ENCODE measurements at places on chromosomes 2 and 18. TPM values are rescaled to one million over a fixed set of nuclear protein-coding genes. Genes with fewer than 3 reads are reported as not detected.

PELI1 gene
- 7.0 TPM for total RNA-seq

VWA3B gene
- not detected for total RNA-seq

MYO7B gene
- total RNA-seq: 0.55 TPM

SLC16A14 gene
- 0.75 TPM for total RNA-seq

QPCT gene
- 4.1 TPM for total RNA-seq

OTOF gene
- 0.46 TPM for total RNA-seq

ATP5F1A gene
- total RNA-seq: 823 TPM

LINC00305 gene
- not detected for total RNA-seq

MROH2A gene
- not detected for total RNA-seq

MEP1B gene
- total RNA-seq: 0.38 TPM

SRD5A2 gene
- not detected for total RNA-seq

DNAH6 gene
- not detected for total RNA-seq

CXCR4 gene
- 8.2 TPM for total RNA-seq

CHRNG gene
- 27.4 TPM for total RNA-seq

LDLRAD4 gene
- total RNA-seq: 13.9 TPM

ANKRD30BL gene
- not detected for total RNA-seq

PROM2 gene
- total RNA-seq: 0.54 TPM

SGO2 gene
- total RNA-seq: 0.57 TPM

MAP3K19 gene
- total RNA-seq: not detected

TCF23 gene
- 0.63 TPM for total RNA-seq

ABHD1 gene
- total RNA-seq: 3.6 TPM

ATG16L1 gene
- total RNA-seq: 26.3 TPM

MC5R gene
- not detected for total RNA-seq
